LoVo (cell line): ENCODE measurements at places on chromosomes 13 and 19.

DNA sequence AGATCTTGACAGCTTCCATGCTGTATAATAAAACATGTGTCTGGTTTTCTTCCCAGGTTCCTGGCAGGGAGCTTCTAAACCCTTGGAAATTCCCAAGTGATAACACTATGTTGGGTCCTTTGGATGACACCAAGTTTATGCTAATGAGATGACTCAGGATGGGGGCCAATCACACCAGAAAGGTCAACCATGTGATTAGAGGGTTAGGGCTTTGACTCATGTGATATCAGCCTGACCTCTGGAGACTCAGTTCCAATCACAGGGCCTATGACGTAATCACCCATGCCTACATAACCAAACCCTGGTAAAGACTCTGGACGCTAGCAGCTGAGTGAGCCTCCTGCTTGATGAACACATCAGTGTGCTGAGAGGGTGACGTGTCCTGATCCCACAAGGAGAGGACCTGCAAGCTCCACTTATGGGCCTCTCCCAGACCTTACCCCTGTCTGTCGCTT lies 203.6 kb downstream of the DCLK1 start:
- DNase-seq: no peak

- DNase-seq: no peak
These were observed 1.9 kb upstream of the MADCAM1 start for GRCh38 chr19:494171-495080.

DNA sequence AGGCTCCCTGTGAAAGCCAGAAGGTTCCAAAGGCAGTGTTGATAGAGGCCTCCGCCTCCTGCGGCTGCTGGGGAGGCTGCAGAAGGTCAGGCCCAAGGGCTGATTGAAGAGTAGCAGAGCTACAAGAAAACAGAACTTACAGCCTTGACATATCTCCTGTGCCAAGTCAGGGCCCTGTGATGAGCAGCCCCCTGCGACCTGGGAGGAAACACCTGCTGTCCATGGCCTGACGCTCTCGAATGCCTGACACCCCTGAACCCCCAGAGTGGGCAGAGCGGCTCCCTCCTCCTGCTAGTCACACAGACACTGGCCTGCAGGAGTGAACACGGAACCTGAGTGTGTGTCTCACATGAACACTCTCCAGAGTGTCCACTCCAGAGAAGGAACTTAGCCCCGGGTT lies 38.2 kb upstream of the TUBGCP3 start:
- DNase-seq: no peak

- DNase-seq: no peak
These were observed 421.7 kb upstream of the GPC6 start for GRCh38 chr13:92804926-92805325.

- DNase-seq: no peak
These were observed 1794.2 kb downstream of the SLITRK5 start for GRCh38 chr13:89465366-89465765.

DNA sequence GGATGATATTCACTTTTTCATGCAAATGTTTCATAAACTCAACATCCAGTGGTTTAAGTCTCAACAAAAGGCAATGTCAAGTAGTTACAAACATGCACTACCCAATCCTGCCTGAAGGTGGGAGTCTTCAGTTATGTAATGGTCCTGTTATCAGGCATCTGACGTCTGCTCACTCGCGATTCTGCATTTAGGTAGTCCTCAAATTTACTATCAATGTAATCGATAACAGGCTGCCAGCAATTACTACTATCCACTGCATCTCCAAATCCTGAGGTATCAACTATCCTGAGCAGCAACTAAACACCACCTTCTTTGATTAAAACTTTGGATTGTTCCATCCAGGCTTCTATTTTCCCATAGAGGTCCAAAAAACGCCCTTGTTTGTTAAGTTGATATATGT lies 51.2 kb downstream of the NLRP12 start:
- peak; percentile 50 for DNase-seq

DNA sequence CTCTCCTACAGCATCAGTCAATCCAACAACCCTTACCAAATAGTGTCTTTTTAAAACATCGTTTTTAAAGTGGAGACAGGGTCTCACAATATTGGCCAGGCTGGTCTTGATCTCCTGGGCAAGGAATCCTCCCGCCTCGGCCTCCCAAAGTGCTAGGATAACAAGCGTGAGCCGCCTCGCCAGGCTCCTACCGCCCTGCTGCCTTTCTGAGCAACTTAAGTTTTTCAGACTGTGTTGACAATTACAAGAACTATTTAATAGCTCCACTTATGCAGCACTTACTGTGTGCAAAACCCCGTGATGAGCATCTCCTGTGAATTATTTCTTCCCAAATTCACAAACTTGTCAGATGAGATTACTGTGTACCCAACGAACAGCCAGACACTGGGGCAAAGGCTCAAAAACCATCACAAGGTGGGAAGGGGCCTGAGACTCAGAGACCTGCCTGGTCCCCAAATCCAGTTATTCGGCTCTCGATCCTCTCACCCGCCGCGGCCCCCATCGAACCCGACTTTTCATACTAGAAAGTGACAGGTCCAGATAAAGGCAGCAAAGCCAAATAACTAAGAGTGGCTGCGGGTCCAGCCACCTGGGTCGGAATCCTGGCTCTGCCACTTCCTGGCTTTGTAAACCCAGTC lies 581 bp downstream of the RPL18 start:
- DNase-seq: no peak

DNA sequence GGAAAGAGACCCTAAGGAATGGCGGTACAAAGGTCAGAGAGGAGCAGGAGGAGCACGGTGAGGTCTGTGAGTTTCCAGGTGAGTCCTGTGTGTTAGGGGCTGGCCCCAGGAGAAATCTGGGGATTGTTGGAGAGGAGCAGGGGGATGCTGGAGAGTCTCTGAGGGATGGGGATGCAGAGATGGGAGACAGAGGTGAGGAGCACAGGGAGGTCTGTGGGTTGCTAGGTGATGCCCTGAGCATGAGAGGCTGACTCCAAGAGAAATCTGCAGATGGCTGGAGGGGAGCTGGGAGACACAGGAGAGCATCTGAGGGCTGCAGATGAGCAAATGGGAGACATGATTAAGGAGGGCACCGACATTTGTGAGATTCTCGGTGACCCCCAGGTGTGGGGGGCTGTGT lies 4.1 kb upstream of the ZNF229 start:
- DNase-seq: no peak

GRCh38 chr13:97945792-97946419 lies 7.6 kb upstream of the IPO5 start:
- DNase-seq: no peak

DNA sequence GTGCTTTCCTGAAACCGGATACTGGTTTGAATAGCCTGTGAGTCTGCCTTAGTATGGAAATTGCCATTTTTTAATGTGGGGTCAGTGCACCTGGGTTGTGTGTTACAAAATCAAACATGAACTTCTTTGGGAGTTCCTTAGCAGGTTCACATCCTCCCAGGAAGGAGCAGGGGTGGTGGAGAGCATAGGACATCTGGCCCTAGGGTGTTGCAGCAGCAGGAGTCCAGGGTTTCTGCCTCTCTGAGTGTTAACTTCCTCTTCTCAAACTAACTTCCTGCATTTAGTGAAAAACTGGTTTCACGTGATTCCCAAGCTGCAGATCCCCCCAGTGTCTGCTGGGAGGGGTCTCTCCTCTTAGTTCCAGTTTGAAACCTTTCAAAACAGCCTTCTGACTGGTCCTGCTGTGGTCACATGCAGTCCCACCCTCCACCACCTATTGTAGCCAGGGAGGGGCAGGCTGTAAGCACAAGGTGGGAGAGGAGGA lies 7.2 kb downstream of the RNASEH2B start:
- DNase-seq: no peak

GRCh38 chr13:25743421-25743820 lies 308.4 kb downstream of the SHISA2 start:
- DNase-seq: no peak

- no peak for DNase-seq
These were observed 12.0 kb downstream of the LPAR6 start for GRCh38 chr13:48400850-48401291.

DNA sequence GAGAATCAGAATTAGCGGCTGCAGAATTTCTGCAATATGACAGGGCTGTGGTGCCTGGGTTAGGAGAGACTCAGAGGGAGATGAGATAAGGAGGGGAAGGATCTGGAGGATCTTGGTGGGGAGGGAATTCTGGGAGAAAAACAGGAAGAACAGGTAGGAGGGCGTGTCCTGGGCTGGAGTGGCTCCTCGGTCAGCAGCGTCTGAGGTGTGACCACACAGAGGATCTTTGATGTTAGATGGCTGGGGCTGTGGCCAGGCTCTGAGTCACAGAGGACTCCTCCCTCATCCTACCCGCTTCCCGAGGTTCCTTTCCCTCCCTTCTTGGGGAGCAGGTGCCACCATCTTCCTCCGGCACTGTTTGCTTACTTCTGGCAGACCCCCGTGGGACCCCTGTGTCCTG lies 6.4 kb upstream of the KLK6 start:
- DNase-seq: peak; percentile 88

- peak; percentile 91 for DNase-seq
These were observed 2.2 kb downstream of the TJP3 start for GRCh38 chr19:3710265-3710812.

- DNase-seq: peak; percentile 46
These were observed 113.1 kb downstream of the KLF5 start for GRCh38 chr13:73171926-73172325.

DNA sequence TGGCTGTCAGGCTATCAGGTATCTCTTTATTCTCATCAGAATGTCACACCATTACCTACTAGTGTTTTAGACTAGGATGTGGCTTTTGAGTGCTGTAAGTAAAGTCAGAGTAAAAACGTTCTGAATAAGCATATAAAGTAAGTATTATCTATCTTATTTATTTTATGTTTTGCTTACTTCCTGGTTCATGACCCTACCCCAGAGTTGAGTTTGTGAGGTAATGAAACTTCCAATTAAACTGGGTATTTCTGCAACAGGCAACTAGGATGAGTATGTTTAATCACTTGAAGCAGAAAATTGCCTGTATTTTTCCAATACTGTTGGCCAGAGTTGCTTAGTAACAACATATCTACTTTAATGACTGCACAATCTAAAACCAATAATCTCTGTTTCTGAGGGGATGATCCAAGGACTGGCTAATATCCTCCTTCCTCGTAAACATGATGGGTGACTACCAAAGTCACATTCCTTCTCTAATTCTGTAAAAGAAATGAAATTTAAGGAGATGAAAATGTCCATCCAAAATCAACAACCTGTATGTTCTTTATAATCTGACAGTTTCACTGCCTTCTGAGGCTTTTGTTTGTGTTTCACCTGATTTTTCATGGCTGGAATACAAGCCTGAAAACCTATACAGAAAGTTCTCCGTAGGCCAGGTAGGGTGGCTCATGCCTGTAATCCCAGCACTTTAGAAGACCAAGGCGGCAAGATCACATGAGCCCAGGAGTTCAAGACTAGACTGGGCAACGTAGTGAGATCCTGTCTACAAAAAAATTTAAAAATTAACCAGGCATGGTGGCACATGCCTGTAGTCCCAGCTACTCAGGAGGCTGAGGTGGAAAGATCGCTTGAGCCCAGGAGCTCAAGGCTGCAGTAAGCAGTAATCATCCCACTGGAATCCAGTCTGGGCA lies 83.1 kb downstream of the ABCC4 start:
- DNase-seq: no peak

- no peak for DNase-seq
These were observed 20.5 kb upstream of the ZNF846 start for GRCh38 chr19:9789066-9789465.

DNA sequence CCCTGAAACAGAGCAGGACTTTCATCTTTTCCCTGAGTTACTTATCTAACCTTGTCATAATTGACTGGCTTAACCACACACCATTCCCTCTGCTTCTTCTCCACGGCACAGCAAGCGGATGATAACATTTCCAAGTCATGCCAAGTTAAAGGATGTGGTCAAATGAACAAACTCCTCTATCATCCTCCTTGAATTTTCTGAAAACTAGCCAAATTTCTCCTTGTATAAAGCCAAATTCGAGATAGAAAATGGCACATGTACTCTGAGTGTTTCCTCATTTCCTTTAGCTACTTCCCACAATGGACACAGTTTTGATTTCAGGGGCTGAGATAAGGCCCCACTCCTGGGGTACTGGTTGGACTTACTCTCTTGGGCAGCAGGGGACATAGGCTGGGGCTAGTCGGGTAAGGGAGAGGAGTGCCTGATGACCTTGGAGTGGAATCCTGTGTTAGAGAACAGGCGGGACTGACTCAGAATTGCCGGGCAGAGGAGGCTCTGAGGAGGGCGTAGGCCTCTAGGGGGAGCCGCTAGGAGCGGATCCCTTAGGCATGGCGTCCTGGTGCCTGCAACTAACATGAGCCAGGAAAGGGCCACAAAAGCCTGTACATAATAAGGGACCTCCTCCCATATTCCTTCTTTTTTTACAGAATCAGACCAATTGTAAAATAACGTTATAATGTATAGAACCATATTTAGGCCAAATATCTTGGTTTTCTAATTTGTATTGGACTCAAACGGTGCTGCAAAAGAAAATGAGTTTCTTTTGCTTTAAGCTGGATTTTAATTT lies 20.3 kb upstream of the TMTC4 start:
- DNase-seq: peak; percentile 18

DNA sequence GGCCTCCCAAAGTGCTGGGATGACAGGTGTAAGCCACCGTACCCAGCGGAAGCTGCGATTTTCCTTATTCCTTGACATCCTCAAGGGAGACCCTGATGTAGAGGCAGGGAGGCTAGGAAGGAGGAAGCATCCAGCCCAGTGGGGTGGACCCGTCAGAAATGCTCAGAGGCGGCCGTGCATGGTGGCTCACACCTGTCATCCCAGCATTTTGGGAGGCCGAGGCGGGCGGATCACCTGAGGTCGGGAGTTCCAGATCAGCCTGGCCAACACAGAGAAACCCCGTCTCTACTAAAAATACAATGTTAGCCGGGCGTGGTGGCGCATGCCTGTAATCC lies 11.6 kb downstream of the GZMM start:
- DNase-seq: no peak

- no peak for DNase-seq
These were observed 3.0 kb upstream of the ACSBG2 start for GRCh38 chr19:6132482-6132881.

- DNase-seq: no peak
These were observed 26.6 kb downstream of the PPP1R37 start for GRCh38 chr19:45119582-45119981.

DNA sequence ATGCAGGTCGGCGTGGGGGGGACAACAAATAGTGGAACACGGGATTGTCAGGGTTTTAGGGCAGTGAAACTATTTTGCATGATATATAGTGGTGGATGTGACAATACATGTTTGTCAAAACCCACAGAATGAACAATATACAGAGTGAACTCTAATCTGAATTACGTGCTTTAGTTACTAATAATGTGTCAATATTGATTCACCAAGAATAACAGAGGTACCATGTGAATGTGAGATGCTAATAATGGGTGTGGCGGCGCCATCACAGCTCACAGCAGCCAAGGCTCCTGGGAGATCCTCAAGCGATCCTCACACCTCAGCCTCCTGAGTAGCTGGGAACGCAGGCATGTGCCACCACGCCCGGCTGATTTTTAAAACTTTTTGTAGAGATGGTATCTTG lies 12.9 kb downstream of the ELAVL1 start:
- no peak for DNase-seq

DNA sequence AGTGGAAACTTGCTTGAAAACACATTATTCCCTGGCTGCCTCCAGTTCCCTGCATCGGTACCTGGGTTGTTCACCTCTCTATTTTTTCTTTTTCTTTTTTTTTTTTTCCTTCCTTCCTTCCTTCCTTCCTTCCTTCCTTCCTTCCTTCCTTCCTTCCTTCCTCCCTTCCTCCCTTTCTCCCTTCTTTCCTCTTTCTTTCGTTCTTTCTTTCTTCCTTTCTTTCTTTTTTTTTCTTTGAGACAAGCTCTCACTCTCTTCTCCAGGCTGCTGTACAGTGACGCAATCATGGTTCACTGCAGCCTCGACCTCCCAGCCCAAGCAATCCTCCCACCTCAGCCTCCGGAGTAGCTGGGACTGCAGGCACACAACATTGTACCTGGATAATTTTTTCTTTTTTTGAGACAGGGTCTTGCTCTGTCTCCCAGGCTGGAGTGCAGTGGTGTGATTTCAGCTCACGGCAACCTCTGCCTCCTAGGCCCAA lies 3.4 kb upstream of the RASAL3 start:
- DNase-seq: no peak
